Activated CD8-positive, alpha-beta memory T cell treated with anti-CD3 and anti-CD28 coated beads, Interleukin-2, amount 10 ng/mL, durations not matched to agents 7 days and 5 days (primary cell): ENCODE measurements at places on chromosomes 5 and 9. TPM values are rescaled to one million over a fixed set of nuclear protein-coding genes. Genes with fewer than 3 reads are reported as not detected.

Gene C7
- not detected for total RNA-seq

Gene FCHO2
- total RNA-seq: 2.1 TPM

Gene RIGI
- 40.0 TPM for total RNA-seq

Gene TAS2R1
- not detected for total RNA-seq

Gene ACTBL2
- total RNA-seq: not detected

Gene TTC39B
- 34.3 TPM for total RNA-seq

Gene FAXDC2
- total RNA-seq: not detected

Gene FAM81B
- total RNA-seq: not detected

Gene PCDHGB7
- total RNA-seq: not detected

- no peaks in the 10 kb centered on the region for H3K27me3 ChIP-seq
- no peak overlapping the region for H3K27ac ChIP-seq
- H3K36me3 ChIP-seq: peaks cover 2% of the 10 kb centered on the region
These were observed 1.9 kb downstream of the UGCG start for GRCh38 chr9:111898331-111899096.

DNA sequence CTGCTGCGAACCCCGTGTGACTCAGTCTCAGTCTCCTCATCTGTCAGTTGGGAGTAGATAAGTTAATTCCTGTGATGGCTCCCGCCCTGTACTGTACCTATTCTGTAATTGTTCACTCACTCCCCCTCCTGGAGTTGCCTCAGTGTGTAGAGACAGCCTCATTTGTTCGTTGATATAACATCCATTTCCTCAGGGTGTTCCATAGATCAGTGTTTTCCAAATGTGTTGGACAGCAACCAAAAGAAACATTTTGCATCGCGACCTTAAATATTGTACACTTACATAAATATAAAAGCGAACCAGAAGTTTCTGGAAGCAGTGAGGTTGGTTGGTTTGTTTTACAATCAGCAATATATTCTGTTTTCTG, 698 bp downstream of the NFX1 start:
- peaks cover 2% of the 10 kb centered on the region for H3K27me3 ChIP-seq
- peak overlapping the region; percentile 100 for H3K27ac ChIP-seq
- no peak for DNase-seq
- H3K36me3 ChIP-seq: peaks cover 44% of the 10 kb centered on the region
- peaks cover 62% of the 10 kb centered on the region for H3K4me1 ChIP-seq
- peak overlapping the region; percentile 98 for H3K4me3 ChIP-seq

- no peak overlapping the region for H3K4me3 ChIP-seq
- H3K27me3 ChIP-seq: no peaks in the 10 kb centered on the region
- no peak overlapping the region for H3K27ac ChIP-seq
- peaks cover 22% of the 10 kb centered on the region for H3K36me3 ChIP-seq
- H3K4me1 ChIP-seq: peaks cover 4% of the 10 kb centered on the region
These were observed 16.4 kb downstream of the TRIP13 start for GRCh38 chr5:909086-909485.

DNA sequence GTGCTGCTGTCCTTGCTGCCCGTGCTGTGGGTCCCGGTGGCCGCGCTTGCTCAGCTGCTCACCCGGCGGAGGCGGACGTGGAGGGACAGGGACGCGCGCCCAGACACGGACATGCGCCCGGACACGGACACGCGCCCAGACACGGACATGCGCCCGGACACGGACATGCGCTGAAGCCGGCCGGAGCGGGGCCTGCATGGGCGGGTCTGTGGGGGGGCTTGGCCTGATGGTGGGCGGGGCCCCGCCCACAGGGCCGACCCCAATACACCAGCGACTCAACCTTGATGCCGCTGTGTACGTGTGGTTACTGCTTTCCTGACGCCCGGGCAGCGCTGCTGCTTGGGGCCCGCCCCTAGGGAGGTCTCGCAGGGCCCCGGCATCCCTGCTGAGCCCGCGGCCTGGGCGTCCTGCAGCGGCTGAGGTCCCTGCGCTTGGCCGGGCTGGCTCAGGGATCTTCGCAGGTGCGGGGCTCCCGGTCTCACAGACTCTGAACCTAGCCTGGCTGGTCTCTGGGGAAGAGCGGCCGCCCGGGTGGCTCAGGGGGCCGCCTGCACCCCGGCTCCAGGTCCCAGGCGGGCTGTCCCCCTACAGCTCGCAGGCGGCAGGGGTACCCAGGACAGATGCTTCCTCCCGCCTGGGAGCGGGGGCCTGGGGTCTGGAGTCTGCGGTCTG, 20.9 kb downstream of the SLC6A18 start:
- no peak overlapping the region for H3K27ac ChIP-seq
- no peaks in the 10 kb centered on the region for H3K4me1 ChIP-seq
- no peak for DNase-seq
- no peaks in the 10 kb centered on the region for H3K36me3 ChIP-seq

DNA sequence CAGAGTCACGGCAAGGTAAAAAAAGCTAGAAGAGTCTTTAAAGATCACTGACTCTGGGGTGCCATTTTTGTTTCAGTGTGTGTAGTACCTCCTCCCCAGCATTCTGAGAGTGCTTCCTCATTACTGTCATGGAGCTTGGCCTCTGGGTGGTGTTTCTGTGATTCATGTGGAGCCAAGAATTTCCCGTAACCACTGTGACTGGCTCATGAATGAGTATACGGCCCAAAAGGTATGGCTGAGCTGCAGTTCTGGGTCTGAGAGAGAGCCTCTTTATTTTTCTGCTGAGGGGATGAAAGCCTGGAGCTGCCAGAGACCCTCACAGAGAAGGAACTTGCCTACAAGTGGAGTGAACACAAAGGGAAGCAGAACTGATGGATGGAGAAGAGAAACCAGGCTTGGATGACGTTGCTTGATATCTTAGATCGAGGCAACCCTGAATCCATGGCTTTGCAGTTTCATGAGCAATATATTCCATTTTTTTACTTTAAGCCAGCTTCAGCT, 85.6 kb downstream of the PTTG1 start:
- DNase-seq: no peak
- peak overlapping the region; percentile 32 for H3K4me3 ChIP-seq
- peak overlapping the region; percentile 87 for H3K27ac ChIP-seq
- peaks cover 3% of the 10 kb centered on the region for H3K27me3 ChIP-seq
- no peaks in the 10 kb centered on the region for H3K36me3 ChIP-seq
- H3K4me1 ChIP-seq: peaks cover 38% of the 10 kb centered on the region

GRCh38 chr9:123335193-123335985, 20.6 kb upstream of the CRB2 start:
- no peaks in the 10 kb centered on the region for H3K36me3 ChIP-seq
- H3K27ac ChIP-seq: no peak overlapping the region
- peaks cover 26% of the 10 kb centered on the region for H3K4me1 ChIP-seq
- H3K27me3 ChIP-seq: no peaks in the 10 kb centered on the region
- H3K4me3 ChIP-seq: no peak overlapping the region

DNA sequence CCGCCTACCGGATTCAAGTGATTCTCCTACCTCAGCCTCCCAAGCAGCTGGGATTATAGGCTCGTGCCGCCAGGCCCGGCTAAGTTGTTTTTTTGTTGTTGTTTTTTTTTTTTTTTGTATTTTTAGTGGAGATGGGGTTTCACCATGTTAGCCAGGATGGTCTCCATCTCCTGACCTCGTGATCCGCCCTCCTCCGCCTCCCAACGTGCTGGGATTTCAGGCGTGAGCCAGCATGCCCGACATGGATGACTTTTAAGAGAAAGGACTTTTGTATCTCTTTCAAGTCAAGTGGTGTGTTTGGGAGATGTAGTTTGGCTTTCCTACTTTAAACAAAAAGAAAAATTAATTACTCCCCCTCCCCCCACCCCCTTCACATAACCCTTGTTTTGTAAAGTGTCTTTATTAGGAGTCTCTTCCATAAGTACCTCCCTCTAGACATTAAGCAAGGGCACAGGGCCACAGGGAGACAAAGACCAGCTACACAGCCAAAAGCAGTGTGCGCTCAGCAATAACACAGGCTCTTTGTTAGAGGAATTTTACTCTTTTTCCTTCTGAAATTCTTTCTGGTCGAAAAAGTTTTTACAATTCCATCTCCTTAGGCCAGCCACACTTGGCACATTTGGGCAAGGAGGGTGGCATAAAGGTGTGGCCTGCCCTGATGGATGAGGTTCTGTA, 31.2 kb downstream of the JAKMIP2 start:
- no peaks in the 10 kb centered on the region for H3K27me3 ChIP-seq
- DNase-seq: no peak
- H3K36me3 ChIP-seq: peaks cover 3% of the 10 kb centered on the region
- peaks cover 3% of the 10 kb centered on the region for H3K4me1 ChIP-seq

GRCh38 chr5:36679221-36679989, 73.0 kb downstream of the SLC1A3 start:
- no peak for DNase-seq
- no peak overlapping the region for H3K27ac ChIP-seq
- H3K4me3 ChIP-seq: no peak overlapping the region
- H3K4me1 ChIP-seq: no peaks in the 10 kb centered on the region
- H3K36me3 ChIP-seq: no peaks in the 10 kb centered on the region

- no peak overlapping the region for H3K4me3 ChIP-seq
- no peaks in the 10 kb centered on the region for H3K4me1 ChIP-seq
- no peak for DNase-seq
- no peak overlapping the region for H3K27ac ChIP-seq
These were observed 5.2 kb downstream of the BTNL9 start for GRCh38 chr5:181045316-181045715.

- no peak overlapping the region for H3K27ac ChIP-seq
- H3K27me3 ChIP-seq: no peaks in the 10 kb centered on the region
- no peak overlapping the region for H3K4me3 ChIP-seq
- H3K36me3 ChIP-seq: peaks cover 57% of the 10 kb centered on the region
- H3K4me1 ChIP-seq: peaks cover 32% of the 10 kb centered on the region
These were observed 7.9 kb downstream of the TXN start for GRCh38 chr9:110248361-110248760.

DNA sequence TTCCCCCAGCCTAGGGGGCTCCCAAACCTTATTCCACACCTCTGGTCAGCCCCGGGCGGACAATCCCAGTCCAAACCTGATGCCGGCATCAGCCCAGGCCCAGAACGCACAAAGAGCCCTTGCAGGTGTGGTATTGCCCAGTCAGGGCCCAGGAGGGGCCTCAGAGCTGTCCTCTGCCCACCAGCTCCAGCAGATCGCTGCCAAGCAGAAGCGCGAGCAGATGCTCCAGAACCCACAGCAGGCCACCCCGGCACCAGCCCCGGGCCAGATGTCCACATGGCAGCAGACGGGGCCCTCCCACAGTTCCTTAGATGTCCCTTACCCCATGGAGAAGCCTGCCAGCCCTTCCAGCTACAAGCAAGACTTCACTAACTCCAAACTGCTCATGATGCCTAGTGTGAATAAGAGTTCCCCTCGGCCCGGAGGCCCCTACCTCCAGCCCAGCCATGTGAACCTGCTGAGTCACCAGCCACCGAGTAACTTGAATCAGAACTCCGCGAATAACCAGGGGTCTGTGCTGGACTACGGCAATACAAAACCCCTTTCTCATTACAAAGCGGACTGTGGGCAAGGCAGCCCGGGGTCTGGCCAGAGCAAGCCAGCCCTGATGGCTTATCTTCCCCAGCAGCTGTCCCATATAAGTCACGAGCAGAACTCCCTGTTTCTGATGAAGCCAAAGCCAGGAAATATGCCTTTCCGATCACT, 27.6 kb upstream of the LTC4S start:
- peaks cover 29% of the 10 kb centered on the region for H3K4me1 ChIP-seq
- H3K27me3 ChIP-seq: no peaks in the 10 kb centered on the region
- H3K27ac ChIP-seq: no peak overlapping the region
- DNase-seq: no peak
- no peak overlapping the region for H3K4me3 ChIP-seq
- H3K36me3 ChIP-seq: peaks cover 24% of the 10 kb centered on the region

GRCh38 chr5:926417-927171, 33.9 kb downstream of the TRIP13 start:
- peaks cover 12% of the 10 kb centered on the region for H3K4me1 ChIP-seq
- peak; percentile 22 for DNase-seq
- no peak overlapping the region for H3K4me3 ChIP-seq
- no peak overlapping the region for H3K27ac ChIP-seq
- H3K36me3 ChIP-seq: peaks cover 2% of the 10 kb centered on the region

- H3K27me3 ChIP-seq: no peaks in the 10 kb centered on the region
- no peak for DNase-seq
- peaks cover under 1% of the 10 kb centered on the region for H3K36me3 ChIP-seq
- H3K27ac ChIP-seq: no peak overlapping the region
These were observed 44.0 kb downstream of the RNF130 start for GRCh38 chr5:180027459-180028089.

DNA sequence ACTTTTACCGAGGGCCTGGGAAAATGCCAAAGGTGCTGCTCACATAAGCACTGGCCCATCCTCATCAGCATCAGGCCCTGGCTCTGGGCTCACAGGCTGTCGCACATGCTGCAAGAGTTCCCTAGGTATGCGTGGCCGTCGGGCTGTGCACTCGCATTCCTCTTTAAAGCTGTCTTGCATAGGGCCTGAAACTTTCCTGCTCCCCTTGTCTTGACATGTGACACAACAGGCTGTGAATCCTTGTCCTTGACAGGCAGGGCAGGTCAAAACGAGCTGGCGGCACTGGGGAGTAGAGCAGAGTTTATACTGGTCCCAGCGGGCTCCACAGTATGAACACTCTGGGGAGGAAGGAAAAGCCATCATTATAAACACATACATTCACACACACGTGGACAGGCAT, 30.7 kb downstream of the TSTD2 start:
- H3K4me3 ChIP-seq: no peak overlapping the region
- H3K27me3 ChIP-seq: no peaks in the 10 kb centered on the region
- no peak for DNase-seq
- no peak overlapping the region for H3K27ac ChIP-seq
- peaks cover 8% of the 10 kb centered on the region for H3K4me1 ChIP-seq

DNA sequence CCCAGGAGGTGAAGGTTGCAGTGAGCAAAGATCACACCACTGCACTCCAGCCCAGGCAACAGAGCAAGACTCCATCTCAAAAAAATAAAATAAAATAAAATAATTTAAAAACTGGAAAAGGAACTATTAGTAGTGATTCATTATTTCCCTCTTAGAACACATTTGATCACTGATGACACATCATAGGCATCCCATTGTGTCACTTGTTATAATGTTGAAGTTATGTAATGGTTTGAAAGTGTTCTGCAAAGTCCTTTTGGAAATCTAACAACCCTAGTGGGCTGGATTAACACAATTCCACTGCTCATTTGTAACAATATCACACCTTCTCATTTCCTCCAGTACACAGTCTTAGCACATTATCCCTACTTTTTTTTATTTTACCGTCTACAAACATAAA, 81.8 kb upstream of the LMNB1 start:
- no peak overlapping the region for H3K4me3 ChIP-seq
- H3K4me1 ChIP-seq: peaks cover 2% of the 10 kb centered on the region
- DNase-seq: peak; percentile 1
- H3K27ac ChIP-seq: no peak overlapping the region
- peaks cover 2% of the 10 kb centered on the region for H3K36me3 ChIP-seq
- H3K27me3 ChIP-seq: no peaks in the 10 kb centered on the region

GRCh38 chr9:93058355-93059010, at the start of gene SUSD3:
Gene SUSD3 (plus strand): TSS chr9:93058701. CDS start chr9:93058743, 42 bp downstream.
- peak within 1 kb of the TSS; percentile 93 for H3K27ac ChIP-seq
- H3K36me3 ChIP-seq: peaks cover 7% of the 10 kb centered on the region
- no peaks in the 10 kb centered on the region for H3K27me3 ChIP-seq
- H3K4me3 ChIP-seq: peak within 1 kb of the TSS; percentile 85

- peaks cover 71% of the 10 kb centered on the region for H3K27me3 ChIP-seq
- H3K27ac ChIP-seq: no peak overlapping the region
- no peaks in the 10 kb centered on the region for H3K36me3 ChIP-seq
These were observed 1.8 kb upstream of the KLF4 start for GRCh38 chr9:107491081-107492053.

GRCh38 chr5:135317286-135317685, 81.7 kb downstream of the MACROH2A1 start:
- no peak overlapping the region for H3K4me3 ChIP-seq
- DNase-seq: no peak
- no peaks in the 10 kb centered on the region for H3K27me3 ChIP-seq
